ENCODE measurements at places on chromosomes 1 and 21. TPM values are rescaled to one million over a fixed set of nuclear protein-coding genes. Genes with fewer than 3 reads are reported as not detected.

DNA sequence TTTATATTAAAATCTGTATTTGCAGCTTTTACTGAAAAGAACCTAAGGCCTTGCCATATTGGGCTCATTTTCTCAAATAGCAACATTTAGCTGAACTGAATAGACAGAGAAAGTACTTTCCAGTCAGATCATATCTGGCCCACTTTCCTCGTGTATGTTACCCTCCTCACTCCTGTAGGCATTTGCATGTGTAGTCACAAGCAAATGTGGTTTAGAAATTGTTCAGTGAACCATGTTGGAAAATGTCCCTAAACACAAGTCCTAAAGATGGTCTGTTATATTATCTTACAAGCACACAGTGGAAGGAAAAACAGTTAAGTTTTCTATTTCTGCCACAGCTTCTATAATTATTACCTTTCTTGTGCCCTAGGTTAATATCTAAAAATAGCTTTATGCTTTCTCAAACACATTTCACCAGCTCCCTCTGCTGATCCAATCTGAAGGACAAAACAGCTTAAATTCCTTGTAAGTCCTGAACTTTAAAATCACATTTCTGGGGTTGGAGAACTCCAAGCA, 606 bp upstream of the FMO4 start:
- no peak for DNase-seq

DNA sequence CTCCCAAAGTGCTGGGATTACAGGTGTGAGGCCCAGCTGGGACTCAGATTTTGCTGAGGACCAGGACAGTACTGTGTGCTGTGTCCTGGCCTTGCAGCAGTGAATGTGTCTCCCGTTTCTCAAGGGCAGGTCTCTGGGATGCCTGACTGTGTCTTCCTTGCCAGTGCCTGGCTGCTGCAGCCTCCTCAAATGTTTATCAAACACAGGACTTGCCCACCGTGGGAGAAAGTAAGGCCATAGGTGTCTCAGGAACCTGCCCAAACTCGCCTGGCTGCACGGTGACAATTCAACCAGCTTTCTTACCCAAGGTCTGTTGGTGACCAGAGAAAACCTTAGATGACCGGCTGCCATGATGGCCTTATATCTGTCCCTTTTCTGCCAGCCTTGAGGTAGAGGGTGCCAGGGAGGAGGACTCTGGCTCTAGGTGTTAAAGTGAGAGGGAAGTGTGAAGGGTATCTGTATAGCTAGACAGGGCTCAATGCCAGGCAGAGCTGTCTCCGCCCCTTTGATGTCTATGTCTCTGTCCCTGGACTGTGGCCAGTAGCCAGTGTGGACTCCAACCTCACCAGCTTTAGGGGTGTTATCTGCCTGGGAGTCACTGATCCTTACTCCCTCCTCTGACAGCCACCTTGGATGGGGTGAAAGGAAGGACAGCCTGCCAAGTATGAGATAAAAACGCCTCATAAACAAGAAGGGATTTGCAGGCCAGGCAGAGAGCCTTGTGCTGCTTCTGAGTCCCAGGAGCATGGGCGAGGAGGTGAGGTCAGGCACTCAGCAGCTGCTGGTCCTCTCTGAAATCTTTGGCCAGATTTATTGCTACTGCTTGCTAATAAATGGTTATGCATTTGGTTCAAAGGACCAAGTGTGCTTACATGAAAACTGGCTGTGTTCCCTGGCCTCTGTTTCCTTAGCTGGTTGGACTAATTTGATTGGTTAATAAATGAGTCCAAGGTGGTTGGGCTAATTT, 22.3 kb downstream of the IL6R start:
- no peak for DNase-seq

The KMO gene
- total RNA-seq: not detected

GRCh38 chr1:154719586-154720327, 111.8 kb upstream of the ADAR start:
- no peak for DNase-seq

- no peak for DNase-seq
These were observed 56.4 kb downstream of the IVNS1ABP start for GRCh38 chr1:185260611-185261010.

The CSF3R gene
- 0.17 TPM for total RNA-seq

The TP73 gene
- 0.62 TPM for total RNA-seq

GRCh38 chr1:36466370-36467026, 2.3 kb upstream of the MRPS15 start:
- DNase-seq: no peak

The BLACAT1 gene
- total RNA-seq: 0.83 TPM

DNA sequence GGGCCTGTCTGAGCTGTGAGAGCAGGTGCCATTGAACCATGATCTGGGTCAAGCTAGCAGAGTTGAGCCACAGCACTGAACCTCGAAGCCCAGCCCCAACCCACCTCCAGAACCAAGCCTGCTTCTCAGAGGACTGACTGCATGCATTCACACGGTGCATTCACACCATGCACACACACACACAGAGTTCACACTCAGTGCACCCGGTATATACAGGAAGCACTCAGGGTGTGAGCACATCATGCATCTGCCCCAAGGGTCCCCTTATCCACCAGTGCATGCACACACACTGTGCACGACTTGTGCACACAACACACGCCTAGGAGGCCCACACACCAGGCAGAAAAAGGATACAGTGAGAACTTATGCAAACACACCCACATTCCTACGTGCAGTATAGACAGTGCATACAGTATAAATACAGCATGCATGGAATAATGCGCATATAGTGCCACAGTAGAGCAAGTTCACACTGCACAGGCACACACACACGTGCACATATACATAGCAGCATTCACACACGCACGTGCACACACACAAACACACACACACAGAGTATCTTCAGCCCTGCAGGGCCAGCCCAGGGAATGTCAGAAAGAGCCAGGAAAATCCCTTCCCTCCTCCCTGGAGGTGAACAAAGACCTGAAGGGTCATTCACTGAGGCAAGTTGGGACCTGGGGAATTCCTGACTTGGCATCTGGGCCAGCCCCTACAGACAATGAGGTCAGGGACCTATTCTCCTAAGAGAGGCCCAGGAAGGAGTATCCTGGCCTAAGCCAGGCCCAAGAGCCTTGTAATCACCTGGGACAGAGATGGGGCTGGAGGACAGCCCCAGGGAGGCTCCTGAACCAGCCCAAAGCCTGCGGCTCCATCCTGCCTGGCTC, 42.1 kb downstream of the CAMK2N1 start:
- DNase-seq: no peak

DNA sequence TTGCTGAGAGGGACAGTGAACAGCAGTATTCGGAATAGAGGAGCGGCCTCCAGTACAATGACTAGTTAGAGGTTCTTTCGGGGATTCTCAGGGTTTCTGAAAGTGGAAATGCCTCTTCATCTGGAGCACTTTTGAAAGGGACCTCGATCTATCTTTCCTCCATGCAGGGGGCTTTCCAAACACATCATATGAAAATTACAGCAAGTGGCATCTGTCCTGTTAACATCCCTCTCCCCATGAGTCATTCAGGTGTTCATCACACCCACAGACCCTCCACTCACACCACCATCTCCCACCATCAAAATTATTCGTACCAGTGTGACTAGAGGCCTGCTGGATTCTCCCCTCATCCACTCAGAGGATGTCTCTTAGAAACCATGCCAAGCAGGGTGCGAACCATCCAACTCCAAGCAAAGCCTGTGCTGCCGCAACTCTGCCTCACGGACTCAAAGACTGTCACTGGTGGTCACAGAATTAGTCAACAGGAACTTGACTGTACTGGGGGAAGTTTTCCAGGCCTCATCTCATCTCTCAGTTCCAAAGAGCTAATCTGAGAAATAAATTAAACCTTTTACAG, 211.1 kb downstream of the MRPL39 start:
- DNase-seq: no peak

The SWT1 gene
- 5.6 TPM for total RNA-seq

DNA sequence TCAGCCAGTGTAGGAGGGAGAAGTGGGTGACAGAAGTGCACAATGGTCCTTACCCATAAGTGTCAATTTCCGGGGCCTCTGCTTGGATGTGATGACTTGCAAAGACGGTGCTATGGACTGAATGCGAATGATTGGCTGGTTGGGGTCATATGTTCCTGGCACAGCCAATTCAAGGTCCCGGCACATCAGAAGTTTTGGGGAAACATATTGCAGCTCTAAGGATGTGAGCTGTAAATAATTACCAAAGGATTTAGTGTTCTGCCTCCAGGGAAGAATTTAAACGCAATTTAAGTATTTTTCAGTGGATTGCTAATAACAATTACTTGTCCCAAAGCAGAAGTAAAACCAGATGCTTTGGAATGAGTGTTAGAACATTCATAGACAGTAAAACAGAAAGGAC, 26.9 kb upstream of the EXOSC10 start:
- DNase-seq: no peak
